Inflammatory macrophage treated with lipopolysaccharide for 1 hour (primary cell): ENCODE measurements at places on chromosomes 1 and 21.
A peak's percentile ranks its signal among the peaks of the same experiment; 100 is the strongest.

- DNase-seq = no peak
These were observed 6.8 kb upstream of the PPP1R15B start for GRCh38 chr1:204418174-204419063.

DNA sequence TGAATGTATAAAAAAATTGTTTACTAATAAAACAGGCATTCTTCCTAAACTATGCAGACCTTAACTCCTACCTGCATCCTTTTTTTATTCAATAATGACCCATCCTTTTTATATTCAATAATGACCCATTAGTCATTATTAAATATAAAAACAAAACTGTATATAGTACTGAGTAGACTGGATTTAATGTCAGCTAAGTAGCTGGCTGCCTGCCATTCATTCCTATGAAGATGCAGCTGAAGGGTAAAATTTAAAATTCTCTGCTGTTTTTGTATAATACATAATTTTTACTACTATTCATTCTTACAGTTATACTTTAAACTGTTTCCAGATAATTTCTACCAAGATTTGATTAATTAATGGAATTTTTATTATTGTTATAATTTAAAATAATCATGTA is 79.3 kb downstream of the DENND1B start:
- no peak for DNase-seq

DNA sequence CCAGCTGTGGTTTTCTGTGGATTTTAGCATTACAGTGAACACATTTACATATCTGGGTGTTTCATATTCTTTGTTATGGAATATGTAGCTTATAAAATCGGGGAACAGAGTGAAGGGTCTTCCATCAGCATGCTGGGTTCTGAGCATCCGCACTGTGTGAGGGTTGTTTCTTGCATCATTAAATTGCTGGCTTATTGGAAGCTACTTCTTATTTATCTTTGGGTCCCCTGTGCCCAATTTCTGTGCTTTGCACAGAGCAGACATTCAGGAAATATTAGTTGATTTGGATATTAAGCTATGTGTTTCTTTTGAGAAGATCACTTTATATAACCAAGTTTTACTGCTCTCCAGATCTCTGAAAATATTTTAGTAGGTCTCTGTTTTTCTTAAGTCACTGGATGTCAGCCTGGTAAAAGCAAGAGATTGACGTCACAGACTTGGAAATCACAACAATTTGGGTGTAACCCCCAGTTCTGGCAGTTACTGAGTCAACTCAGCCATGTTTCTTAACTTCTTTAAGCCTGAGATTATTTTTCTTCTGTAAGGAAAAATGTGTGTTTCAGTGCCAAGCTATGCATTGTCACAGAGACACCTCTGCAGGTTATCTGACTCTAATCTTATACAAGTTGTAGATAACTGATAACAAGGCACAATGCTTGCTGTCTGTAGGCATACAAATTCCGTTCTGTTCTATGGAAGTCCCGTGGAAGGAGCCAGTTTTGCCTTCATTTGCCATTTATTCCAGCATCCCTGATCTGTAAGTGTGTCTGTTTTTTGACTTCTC is 258.3 kb upstream of the KAZN start:
- no peak for DNase-seq

DNA sequence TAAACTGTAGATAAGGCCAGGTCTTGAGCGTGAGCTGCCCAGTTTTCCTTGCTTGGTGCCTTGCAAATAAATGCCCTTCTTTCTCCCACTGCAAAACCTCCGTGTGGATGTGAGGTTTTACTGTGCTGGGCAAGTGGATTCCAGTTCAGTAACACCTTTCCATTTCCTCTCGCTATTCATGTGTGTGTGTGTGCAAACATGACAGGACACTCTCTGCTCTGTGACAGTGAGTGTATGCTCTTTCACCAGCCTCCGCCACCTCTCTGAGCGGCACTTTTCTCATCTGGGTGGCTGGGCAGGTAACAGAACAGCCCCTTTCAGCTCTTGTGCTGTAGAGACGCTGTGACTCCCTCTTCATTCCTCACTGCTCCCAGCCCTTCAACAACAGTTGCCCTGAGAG is 23.9 kb downstream of the CNIH3 start:
- DNase-seq = no peak

DNA sequence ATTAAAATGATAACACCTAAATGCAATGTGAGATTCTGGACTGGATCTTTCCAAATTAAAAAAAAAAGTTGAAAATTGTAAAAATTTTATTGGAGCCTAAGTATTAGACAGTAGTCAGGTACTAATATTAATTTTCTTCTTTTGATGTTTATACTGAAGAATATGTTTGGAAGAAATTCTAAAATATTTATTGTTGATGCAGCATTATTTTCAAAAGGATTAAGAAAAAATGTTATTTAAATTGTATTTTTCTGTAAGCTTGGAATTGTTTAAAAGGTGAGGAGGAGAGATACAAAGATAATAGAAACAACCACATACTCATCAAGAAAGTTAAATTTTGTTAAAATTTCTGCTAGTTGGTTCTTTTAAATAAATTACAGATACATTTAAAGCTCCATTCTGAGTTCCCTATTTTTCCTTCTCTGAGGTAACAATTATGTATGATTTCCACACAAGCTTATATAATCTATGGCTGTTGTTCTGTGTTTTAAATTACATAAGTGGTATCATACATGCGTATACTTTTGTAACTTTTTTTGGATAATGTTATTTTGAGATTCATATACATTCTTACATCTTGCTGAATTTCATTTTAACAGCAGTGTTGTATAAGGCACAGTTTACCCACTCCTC is 180.3 kb upstream of the RGS18 start:
- DNase-seq = peak; percentile 33

DNA sequence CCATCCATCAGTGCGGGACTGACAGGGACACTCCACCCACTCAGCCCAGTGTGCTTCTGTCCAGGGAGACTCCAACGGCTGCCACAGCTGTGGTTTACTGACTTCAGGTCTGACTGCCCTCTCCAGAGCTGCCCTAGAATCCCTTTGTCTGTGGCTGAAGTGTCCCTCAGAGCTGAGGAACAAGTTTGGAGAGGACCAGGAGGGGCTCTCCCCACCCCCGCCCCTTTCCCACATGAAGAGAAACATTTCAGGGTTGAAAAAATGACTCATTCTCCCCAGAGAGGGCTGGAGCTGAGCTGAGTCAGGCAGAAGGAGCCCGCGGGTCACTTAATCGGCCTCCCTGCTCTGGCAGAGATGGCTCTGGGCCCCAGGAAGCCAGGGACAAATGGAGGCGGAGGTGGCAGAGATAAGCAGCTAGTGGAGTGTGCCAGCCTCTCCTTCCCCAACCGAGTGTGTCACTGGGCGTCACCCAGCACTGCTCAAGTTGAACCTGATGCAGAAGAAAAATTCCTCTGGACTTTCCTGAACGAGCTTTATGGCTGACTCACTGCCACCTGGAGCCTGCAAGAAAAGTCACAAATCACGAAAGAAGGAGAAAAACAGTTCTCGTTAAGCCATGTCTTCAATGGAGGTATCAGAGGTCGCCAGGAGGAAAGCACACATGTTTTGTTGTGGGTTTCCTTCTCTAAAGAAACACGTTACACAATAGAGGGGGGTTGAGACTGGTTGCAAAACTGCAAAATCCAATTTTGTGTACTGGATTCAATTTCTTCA is 34.3 kb upstream of the ECE1 start:
- peak; percentile 98 for DNase-seq

GRCh38 chr1:1001057-1001783 is 1.3 kb upstream of the HES4 start:
- DNase-seq = no peak

DNA sequence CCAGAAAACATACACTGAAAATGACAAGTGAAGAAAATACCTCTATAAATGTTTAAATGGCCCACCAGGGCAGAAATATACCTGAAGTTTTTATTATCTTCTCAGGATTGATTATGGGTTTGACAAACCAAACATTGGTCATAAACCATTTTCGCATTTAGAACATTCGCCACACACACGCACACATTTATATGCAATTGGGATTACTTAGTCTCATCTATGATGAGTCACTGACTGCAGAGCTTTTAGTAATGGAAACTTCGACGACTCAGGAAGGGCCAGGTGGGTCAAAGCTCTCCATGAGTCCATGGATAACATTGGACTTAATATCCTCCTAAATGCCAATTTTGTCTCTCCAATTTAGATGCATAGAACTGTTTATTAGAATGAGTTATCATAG is 16.9 kb downstream of the NRDC start:
- no peak for DNase-seq

GRCh38 chr1:94475232-94475631 is 57.0 kb downstream of the ABCD3 start:
- no peak for DNase-seq
